ENCODE measurements at places on chromosomes 6 and 20.

- no peak for DNase-seq
Measured at GRCh38 chr6:168559574-168560098, 118.7 kb downstream of the SMOC2 start.

- DNase-seq: no peak
Measured at GRCh38 chr6:158853880-158854213, 34.7 kb upstream of the EZR start.

GRCh38 chr6:150478656-150479545, 110.1 kb downstream of the IYD start:
- no peak for DNase-seq

GRCh38 chr6:161446296-161446925, 172.6 kb upstream of the AGPAT4 start:
- DNase-seq: no peak

- DNase-seq: no peak
Measured at GRCh38 chr6:71490876-71491275, 202.3 kb downstream of the OGFRL1 start.

DNA sequence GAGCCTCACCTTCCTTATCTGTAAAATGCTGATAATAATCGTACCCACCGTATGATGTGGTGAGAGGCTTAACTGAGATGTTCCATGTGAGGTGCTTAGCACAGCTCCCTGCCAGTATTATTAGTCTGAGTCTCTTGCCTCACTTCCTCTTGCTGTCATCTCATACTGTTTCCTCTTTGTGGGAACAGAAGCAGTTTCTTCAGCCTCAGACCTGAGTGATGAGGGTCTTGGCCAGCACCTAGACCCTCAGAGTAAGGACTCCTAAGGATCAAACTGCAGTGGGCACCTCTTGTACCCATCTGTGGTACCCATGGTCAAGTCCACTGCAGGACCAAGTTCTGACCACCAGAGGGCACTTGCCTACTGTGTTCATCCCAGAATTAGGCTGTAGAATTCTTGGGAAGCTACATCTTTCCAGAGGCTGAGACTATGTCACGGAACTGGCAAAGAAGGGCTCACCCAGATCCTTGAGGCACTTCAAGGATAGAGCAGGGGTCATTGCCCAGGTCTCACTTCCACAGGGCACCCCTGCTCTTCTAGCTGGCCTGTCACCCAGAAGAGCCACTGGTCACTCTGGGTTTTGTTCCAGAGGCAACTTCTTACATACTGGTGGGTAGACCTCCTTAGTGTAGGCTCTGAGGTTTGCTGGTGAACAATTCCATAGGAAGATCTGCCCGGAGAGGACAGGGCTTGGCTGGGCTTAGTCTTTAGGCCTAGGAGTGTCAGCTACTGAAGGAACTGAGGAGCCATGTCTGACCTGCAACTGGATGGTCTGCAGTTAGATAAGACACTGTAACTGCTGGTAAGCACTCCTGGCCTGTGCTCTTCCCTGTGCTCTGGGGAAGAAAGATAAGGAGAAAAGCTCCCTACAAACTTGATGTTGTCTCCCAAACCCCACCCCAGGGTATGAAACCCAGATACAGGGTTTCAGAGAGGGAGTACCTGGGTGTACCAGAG, 20.6 kb upstream of the SGK2 start:
- DNase-seq: peak; percentile 58

DNA sequence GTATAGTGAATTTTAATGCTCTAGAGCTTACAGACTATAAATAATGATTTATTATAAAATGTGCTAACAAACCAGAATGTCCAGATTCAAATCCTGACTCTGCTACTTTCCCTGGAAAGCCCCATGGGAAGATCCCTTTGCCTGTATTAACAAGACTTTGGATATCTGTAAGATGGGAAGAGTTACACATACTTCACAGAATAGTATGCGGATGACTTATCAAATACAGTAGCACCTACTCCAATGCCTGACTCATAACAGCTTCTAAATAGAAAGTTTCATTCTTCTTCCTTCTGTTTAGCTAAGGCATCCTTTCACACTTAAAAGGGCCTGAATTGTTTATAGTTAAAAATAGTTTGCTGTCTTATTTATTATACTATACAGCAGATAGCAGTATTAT, 166.3 kb downstream of the KCNQ5 start:
- DNase-seq: no peak

DNA sequence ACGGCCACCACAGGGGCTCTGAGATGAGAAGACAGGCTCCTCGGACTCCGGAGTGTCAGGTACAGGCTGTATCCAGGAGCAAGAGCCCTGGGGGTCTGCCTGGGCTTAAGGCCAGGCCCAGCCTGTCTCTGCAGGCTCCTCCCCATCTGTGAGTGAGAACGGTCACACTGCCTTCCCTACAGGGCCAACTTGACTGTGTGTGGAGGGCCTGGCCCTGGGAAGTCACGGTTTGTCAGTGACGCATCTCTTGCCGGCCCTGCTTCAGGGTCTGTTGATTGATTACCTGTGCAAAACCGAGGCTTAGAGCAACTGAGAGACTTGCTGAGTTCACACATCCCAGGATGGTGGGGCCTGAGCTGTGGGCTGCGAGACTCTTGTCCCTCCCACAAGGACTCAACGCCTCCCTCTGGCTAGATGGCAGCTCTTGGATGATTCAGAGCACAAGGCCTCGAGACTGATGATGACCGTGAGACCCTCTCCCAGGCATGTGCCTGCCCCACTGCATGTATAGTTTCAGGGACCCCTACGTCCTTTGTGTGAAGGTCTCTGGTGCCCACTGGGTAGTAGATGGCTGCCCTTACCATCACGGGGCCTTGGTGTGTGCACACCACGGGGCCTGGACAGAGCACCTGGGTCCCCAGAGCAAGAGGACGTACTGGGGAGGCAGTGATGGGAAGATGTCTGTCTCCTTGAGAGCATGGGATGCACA, 5.9 kb downstream of the RBM38 start:
- no peak for DNase-seq

DNA sequence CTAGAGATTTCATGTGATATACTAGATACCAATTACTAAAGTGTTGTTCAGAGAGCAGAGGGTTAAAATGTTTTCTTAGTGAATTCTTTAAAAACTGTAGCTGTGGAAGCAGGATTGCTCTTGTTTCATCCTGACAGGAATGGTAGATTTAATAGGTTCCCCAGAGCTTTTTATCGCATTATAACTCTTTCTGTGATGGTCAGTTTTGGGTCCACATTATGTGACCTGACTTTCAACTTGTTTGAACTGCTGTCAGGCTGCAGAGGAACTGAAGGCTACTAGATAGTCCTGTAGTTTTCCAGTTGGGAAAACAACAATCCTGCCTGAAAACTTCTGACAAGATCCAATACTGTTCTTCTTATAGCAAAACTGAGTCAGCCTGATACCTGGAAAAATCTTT, 329.3 kb upstream of the FLRT3 start:
- DNase-seq: no peak

- DNase-seq: no peak
Measured at GRCh38 chr20:59939879-59940128, 301 bp downstream of the PPP1R3D start.

GRCh38 chr6:67642582-67642981, 992.5 kb upstream of the ADGRB3 start:
- DNase-seq: no peak

DNA sequence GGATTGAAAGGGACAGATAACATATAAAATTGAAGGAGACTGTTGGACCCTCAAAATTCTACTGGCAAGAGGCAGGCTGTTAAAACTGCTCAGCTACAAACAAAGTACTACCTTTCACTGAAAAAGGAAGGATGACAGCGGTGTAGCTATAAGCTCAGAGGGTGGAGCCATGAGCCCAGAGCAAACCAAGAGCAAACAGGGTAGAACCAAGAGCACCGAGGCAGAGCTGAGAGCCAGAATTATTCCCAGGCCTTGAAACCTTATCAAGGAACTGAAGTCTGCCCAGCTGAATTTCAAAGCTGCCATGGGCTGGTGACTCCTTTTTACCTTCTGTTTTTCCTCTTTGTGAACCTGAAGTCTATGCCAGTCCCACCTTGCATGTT, 74.7 kb upstream of the SLC4A11 start:
- DNase-seq: no peak

- no peak for DNase-seq
Measured at GRCh38 chr6:153162646-153163045, 31.6 kb upstream of the RGS17 start.

DNA sequence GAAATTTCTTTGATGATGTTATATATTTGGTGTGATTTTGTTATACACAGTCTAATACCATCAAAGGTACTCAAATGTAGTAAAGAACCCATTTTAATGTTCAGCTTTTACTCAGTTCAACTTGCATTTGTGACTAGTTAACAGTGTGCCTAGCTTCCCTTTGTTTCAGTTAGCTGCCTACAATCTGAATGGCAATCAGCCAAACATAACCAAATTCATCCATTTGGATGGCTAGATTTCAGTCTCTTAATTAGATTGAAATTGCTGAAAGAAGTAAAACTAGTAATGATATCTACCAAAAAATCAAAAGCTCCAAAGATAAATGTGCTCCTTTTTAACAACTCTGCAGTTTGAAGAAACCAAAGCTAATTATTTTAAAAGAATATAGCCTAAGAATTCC, 6.9 kb downstream of the EPHA7 start:
- no peak for DNase-seq

Measured in T1000 (cell line).